ENCODE measurements at places on chromosomes 13 and 19.

- no peak for DNase-seq
Observed at GRCh38 chr13:98807774-98808173, 55.3 kb upstream of the SLC15A1 start.

GRCh38 chr19:55160128-55160985 lies 2.8 kb upstream of the TNNI3 start:
- peak; percentile 73 for DNase-seq

DNA sequence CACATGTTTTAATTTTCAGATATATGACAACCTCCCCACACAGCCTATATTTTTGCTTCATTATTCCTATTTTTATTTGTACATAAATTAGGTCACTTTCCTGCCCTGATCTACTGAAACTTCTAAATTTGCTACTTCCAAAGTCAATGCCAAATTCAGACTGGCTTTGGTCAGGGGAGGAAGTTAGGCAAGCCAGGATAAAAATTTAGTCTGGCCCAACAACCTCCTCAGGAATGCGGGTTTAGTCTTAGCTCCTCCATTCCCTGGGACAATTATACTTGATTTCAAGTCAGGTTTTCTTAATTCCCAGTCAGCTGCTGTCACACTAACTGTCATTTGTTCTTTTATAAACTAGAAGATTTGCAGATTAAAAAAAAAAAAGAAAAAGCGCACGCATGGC lies 84.3 kb downstream of the TM9SF2 start:
- no peak for DNase-seq

- no peak for DNase-seq
Observed at GRCh38 chr19:45575216-45575615, 9.4 kb downstream of the OPA3 start.

- peak; percentile 50 for DNase-seq
Observed at GRCh38 chr19:47190167-47190727, 40.8 kb downstream of the BBC3 start.

GRCh38 chr19:56142087-56142787 lies 1.1 kb downstream of the ZNF444 start:
- peak; percentile 89 for DNase-seq

DNA sequence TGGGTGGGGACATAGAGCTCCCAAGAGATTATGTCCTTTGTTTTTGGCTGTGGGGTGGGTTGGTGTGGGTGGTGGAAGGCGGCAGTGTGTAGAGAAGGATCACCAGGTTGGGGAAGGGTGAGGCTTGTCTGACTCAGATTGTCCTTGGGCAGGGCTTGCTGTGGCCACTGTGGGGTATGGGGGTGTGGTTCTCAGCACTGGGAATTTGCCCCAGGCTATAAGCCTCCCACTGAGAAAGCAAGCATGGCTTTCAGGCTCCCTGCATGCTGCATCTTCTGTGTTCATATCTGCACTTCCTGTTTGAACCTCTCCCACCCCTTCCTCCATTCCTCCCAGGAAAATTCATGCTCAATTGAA lies 34.9 kb downstream of the DNAJC15 start:
- no peak for DNase-seq

- DNase-seq = no peak
Observed at GRCh38 chr13:114067886-114068651, 64.4 kb downstream of the RASA3 start.

- no peak for DNase-seq
Observed at GRCh38 chr13:104314926-104315535, 1248.8 kb upstream of the SLC10A2 start.

DNA sequence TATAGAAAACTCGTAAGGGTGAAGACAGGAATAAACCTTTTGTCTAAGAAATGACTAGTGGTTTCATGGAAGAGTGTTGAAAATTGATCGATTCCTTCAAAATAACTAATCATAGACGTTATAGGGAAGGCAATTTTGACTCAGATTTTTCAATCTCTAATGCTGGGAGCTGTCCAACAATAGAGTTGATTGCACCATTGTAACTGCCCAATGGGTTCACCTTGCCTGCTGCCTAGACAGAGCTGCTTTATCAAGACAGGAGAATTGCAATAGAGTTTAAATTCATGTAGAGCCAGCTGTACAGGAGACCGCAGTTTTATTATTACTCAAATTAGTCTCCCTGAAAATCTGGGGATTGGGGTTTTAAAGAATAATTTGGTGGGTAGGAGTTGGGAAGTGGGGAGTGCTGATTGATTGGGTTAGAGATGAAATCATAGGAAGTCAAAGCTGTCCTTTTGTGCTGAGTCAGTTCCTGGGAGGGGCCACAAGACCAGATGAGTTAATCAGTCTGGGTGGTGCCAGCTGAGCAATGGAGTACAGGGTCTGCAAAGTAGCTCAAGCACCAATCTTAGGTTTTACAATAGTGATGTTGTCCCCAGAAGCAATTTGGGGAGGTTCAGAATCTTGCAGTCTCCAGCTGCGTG lies 16.8 kb upstream of the ADGRE2 start:
- no peak for DNase-seq

GRCh38 chr19:47521473-47522180 lies 6.8 kb upstream of the NAPA start:
- DNase-seq = no peak

DNA sequence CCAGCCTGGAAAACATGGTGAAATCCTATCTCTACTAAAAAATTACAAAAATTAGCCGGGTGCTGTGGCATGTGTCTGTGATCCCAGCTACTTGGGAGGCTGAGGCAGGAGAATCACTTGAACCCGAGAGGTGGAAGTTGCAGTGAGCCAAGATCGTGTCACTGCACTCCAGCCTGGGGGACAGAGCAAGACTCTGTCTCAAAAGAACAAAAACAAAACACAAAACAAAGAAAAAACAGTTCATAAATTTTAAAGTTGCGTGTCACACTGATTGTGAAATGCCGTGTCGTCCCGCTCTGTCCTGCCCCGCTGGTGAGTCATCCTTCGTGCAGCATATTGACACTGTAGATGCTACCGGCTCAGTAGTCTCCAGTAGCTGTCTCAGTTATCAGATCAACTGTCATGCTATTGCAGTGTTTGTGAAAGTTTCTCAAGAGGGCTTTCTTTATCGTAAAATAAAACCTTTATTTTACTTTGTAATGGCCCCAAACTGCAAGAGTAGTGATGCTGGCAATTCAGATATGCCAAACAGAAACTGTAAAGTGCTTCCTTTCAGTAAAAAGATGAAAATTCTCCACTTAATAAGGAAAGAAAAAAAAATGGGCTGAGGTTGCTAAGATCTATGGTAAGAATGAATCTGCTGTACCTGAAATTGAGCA lies 36.4 kb upstream of the IGFL1 start:
- DNase-seq = peak; percentile 81

DNA sequence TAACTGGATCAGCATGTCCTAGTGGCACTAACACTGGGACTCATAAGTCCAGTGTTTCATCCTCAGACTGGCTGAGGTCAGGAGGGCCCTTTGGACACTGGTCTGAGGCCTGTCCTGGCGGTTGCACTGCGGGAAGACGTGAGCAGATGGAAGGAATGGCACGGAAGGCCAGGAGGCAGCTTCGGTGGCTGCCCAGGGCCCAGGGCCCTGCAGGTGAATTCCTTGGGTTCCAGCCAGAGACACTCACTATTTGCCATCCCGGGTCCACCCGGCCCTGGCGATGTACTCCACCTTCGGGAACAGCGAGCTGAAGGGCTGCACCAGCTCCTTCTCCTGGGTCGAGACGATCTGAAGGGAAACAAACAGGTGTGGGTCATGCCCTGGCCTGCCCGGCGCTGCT lies 26.3 kb downstream of the DPP9 start:
- no peak for DNase-seq

- DNase-seq = no peak
Observed at GRCh38 chr19:33150852-33151518, 19.1 kb downstream of the WDR88 start.

DNA sequence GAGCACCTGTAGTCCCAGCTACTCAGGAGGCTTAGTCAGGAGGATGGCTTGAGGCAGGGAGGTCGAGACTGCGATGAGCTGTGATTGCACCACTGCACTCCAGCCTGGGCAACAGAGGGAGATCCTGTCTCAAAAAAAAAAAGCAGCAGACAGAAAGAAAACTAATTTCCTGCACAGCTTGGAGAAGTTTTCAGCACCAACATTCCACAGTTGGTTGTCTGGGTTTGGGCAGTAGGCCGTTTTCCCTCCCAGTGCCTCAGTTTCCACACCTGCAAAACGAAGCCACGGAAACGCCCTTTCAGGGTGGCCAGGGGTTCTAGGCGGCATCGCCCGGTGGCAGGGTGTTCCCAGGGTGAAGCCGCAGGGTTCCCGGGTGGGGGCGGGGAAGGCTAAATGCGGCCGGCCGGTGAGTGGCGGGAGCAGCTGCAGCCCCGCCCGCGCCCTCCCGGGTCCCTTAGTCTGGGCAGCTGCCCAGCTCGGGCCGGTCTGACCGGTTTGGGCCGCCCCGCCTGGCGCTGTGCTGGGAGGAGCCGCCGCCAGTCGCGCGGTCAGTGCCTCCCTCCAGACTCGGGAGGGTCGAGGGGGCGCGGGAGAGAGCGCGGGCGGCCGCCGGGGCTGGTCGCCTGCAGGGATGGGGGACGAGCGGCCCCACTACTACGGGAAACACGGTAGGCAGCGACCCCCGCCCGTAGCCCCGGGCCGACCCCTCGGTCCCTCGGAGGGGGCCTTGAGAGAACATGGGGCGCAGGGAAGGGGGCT lies at the start of gene SLC44A2:
TSS of gene SLC44A2 (plus strand) at position 551 of the 759 bp plus-strand sequence. CDS start at position 632, 81 bp downstream.
- peak; percentile 77 for DNase-seq

All from left lobe of liver (tissue), 2 donors.